ENCODE measurements at places on chromosomes 2 and 18. TPM values are rescaled to one million over a fixed set of nuclear protein-coding genes. Genes with fewer than 3 reads are reported as not detected.

BCL11A gene
- 0.71 TPM for total RNA-seq

TMEM127 gene
- total RNA-seq = 49.2 TPM

WIPF1 gene
- 59.9 TPM for total RNA-seq

ARHGEF4 gene
- 14.7 TPM for total RNA-seq

TNFAIP6 gene
- total RNA-seq = 4.4 TPM

GCG gene
- total RNA-seq = not detected

Measured in posterior vena cava (tissue), 2 donors.